ENCODE measurements at places on chromosomes 12 and 14. TPM values are rescaled to one million over a fixed set of nuclear protein-coding genes. Genes with fewer than 3 reads are reported as not detected.

Gene MIP
- total RNA-seq = 0.07 TPM

Gene DHH
- 18.8 TPM for total RNA-seq

Gene ARHGDIB
- 231 TPM for total RNA-seq

GRCh38 chr12:120693848-120694247, 6.9 kb downstream of the MLEC start:
- DNase-seq = no peak

DNA sequence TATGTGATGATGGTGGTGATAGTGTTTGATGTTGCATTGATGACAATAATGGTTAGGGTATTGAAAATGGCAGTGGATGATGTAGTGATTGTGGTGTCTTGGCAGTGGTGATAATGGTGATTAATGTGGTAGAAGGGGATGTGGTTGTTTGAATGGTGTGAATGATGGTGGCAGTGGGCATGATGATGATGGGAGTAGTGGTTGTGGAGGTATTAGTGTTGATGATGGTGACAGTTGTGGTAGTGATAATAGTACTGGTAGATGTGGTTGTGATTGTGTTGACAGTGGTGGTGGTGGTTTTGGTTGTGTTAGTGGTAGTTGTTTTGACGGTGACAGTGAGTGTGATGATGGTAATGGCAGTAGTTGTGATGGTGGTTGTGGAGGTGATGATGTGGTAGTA, 1049.0 kb downstream of the VRK1 start:
- DNase-seq = no peak

GRCh38 chr14:77541905-77542304, 43.3 kb upstream of the ISM2 start:
- DNase-seq = no peak

DNA sequence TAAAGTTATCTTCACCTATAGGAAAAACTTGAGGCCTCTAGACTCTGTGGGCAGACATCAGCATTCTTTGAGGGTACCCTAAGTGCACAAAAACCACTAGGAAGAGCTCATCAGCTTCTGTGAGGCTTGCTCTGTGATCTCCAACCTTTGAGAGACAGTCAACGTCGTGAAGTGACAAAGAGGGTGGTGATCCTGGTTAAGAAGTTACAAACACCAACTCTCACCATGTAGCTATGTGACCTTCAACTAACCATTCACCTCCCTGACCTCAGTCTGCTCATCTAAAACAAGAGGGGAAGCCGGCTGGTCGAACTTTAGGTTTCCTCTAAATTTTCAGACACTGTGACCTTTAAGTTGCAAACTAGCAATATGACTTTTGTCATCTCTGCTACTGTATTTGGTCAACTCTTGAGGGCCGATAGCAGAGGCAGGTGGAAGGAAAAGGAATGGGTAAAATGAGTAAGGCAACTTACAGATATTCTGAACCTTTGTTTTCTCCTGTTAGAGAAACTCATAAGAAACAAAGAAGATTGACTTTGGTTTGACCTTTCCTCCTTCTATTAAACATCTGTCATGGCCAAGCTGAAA, 103.2 kb upstream of the PARP11 start:
- DNase-seq = no peak

DNA sequence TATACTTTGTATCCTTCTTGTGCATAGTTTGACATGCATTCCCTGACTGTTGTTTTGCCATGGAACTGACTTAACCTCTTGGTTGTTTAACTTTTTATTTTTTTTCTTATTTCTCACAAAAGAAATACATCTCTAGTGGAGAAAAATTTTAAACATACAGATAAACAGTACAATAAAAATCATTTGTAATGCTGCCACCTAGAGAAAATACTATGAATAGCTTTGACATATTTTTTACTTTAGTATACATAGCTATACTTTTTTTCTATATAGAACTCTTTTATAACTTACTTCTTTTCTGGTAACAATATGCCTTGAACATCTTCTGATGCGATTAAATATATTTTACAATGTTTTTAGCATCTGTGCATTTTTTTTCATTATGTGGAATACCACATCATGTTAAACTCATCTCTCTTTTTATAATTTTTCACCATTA, 184.5 kb downstream of the AKAP6 start:
- DNase-seq = no peak

- no peak for DNase-seq
Measured at GRCh38 chr14:53613404-53614253, 343.0 kb downstream of the BMP4 start.

DNA sequence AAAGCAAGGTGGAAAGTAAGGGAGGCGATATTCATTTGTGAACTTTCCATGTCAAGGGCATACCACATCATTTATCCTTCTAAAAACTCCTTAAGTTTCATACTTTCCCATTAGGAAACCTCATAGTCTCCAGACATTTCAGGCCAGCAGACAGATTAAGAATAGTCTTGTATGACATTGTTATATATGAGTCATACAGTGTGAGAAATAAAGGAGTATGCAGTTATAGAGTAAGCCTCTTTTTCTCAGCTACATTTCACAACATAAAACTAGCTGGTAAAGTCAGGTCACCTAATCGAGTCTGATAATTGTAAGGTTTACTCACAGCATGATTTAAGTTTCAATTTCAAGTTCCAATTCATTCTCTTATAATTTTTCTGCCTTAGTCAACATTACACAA, 164.3 kb downstream of the GRIP1 start:
- no peak for DNase-seq

DNA sequence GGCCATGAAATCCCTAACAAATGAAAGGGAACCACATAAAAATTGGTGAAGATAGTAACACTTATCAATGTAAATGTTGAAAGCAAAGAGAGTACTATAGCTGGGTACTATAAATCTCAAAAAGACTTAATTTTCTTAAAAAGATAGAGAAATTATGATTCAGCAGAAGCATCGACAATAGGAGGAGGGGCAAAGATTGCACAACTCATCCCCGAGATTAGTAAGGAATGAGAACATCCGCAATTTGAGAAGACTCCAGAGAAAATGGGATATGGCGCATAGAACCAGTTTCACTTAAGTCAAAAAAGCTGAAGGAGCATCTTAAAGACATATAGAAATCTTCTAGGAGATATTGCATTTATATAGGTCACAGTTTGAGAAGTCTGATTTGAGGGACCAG, 220.2 kb upstream of the SLC16A7 start:
- no peak for DNase-seq

DNA sequence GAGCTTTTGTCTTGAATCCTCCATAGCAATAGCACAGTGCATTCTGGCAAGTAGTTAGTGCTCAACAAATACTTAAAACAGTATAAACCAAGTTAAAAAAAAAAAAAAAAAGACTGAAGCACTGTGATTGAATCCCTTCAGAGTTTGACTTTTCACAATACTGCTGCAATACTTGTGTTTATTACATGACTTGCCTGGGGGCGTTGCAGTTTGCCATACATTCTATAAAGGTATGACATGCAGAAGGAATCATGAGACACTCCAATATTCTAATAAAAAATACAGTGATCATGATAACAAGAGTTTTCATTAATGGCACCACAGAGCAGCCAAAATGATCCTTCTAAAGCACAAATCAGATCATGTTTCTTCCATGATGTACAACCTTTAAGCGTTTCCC, 205.0 kb upstream of the CDKN3 start:
- DNase-seq = no peak
